ENCODE measurements at places on chromosomes 3 and 15.

- DNase-seq = no peak
Measured at GRCh38 chr3:30894521-30895251, at the start of gene GADL1. Gene GADL1 (minus strand): TSS chr3:30894661. CDS start chr3:30894614, 47 bp downstream.

GRCh38 chr3:162769564-162769963, 1273.0 kb downstream of the OTOL1 start:
- DNase-seq = no peak

GRCh38 chr3:145915787-145916186, 245.2 kb downstream of the PLOD2 start:
- DNase-seq = no peak

DNA sequence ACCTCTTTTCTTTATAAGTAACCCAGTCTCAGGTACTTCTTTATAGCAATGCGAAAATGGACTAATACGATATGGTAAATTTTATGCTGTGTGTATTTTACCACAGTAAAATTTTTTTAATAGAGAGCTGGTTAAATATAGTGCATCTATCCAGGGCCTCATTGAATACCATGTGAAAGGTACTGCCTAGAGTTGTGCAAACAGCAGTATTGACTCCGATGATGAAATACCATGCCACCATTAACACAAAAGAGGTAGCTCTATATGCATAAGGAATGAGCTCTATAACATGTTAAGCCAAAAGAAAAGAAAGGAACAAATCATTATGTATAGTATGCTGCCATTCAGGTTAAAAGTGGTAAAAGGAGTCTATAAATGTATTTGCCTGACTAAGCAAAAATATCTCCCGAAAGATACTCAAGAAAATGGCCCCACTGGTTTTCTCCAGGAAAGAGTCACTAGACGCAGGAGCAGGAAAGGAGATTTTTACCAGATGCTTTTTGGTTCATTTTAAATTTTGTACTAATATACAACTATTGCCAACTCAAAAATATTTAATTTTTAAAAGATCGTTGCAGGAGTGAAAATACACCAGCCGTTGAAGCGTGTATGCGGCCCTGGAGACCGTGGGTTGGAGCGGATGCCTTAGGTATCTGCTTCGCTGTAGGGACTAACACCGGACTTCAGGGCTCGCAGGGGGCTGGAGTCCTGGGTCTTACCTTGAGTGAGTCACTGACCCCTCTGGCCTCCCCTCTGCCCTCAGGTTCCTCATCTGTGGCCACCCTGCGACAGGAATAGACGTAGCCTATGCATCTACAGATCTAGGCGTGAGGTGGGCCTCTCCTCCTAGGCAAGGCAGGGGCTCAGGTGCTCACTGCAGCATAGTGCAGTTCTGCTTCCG, 120.1 kb downstream of the CHSY1 start:
- DNase-seq = no peak

DNA sequence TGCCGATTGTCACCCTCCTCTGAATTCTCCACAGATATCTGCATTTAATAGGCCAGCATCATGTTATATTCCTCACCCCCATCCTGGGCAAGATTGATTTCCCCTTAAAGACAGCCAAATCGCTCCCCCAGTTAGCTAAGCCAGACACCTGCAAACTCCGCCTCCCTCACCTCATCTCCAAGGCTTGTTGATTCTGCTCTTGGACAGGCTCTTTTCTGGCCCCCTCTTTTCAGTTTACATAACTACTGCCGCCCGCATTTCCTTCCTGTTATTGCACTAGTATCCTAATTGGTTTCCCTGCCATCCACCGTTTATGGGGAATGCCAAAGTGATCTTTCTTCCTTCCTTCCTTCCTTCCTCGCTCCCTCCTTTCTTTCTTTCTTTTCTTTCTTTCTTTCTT, 214.7 kb upstream of the MRPL3 start:
- no peak for DNase-seq

DNA sequence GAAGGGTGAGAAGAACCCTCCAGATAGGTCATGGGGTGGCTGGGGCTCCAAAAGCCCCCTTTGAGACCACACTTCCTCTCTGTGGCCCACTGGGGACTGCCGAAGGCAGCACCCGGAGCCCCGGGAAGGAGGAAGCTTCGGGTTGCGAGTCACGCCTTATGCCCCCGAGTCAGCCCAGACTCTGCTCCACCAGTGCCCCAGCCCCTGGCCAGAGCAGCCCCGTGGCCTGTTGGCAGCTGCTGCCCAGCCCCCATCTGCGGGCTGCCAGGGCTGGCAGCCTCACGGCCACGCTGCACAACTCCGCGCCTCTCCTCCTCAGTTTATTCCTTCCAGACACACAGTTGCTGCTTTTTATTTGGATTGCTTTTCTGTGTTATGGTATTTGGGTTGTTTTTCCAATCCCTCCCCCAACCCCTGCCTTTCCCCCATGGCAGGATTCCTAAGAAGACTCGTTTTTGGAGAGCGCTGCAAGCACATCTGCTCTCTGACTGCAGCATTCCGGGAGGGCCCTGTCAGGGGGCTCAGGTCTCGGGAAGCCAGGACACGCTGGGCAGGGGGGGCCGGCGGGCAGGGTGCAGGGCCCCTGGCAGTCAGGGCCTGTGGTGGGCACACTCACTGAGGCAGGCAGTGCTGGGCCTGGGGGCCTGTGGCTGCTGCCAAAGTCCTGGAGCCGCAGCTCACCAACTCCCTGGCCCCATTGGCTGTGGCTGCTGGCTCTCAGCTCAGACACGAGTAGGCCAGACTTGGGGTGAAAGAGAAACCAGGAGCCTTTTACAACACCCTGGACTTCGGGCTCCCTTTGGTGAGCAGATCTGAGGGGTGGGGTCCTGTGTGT, 20.2 kb downstream of the MAGEF1 start:
- DNase-seq = no peak

DNA sequence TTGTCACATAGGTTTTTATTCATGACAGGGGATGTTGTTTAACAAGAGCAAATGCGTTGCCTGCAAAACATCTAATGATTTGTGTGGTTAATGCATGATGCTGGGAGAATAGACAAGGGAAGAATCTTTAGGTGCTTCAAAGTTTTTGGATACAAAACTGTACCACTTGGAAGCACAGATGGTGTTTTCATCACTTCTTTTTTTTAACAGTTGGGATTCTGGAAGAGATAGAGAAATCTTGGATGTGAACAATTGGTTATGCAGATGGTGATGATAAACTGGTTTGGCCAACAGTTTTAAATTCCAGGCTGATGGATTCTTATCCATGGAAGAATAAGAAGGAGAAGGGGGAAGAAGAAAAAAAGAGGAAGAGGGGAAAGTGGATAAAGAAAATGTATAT, 379.4 kb downstream of the KCNH8 start:
- no peak for DNase-seq

DNA sequence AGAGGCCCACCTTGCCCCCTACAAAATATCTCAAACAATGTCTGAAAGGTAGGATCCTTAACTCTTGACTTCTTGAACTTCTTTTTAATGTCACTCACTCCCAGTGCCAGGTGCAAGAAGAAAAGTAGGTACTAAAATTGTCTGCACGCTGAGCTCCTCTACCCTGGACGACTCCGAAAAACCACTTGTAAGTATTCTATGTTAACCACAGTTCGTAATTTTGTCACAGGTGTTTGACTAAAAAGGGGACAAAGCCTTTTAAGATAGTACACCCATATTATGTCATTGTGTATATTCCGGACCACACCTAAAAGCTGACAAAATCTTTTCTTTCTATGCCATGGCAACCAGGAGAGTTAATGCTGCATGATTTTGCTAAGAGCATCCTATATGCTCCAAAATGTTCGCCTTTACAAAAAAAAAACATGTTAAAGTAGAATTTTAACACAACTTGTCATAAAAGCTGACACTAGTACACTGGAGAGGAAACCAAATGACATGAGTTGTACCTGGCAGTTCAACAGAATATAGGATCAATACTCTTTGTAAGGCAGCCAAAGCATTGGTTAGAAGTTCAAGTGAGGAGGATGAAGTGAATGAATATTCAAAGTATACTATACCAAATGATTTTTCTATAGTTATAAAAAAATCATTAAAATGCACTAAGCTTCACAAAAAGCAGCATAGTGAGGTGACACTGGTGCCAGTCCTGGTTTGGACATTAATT, 210.5 kb downstream of the FOXP1 start:
- DNase-seq = no peak

Measured in stimulated activated CD4-positive, alpha-beta T cell treated with anti-CD3 and anti-CD28 coated beads, Interleukin-12 subunit alpha, Interleukin-12 subunit beta, amount 100 ng/mL, for 24 hours (primary cell).